ENCODE measurements at places on chromosomes 2 and 18. TPM values are rescaled to one million over a fixed set of nuclear protein-coding genes. Genes with fewer than 3 reads are reported as not detected.

DNA sequence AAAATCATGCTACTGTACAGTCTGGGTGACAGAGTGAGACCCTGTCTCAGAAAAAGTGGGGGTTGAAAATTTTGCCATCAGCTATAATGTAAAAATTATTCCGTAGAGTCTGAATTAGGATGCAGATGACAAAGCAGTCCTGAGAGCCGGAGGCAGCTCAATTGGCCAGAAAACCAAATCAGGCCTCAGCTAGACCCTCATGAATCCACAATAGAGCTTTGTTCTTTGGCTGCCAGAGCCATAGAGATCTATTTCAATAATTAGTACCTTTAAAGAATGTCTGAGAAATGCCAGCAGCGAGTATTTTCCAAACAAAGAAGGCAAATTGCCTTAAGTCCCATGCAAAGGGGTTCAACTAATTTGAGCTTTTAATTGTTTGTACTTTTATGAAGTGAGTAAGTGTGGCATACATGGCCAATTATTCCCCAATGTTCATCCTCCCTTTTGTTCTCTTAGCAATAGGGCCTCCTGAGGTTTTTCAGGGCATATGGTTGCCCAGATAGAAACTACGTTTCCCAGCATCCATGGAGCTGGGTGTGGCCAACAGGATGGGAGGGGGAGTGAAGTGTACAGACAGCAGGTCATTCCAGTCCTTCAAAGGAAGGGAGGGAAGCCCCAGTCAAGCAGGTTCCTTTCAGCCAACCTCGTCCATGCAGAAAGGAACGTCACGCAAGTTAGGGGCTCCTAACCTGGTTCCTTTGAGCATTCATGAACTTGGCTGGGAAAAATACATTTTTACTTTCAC, 211.3 kb upstream of the APCDD1 start:
- no peaks in the 10 kb centered on the region for H3K4me1 ChIP-seq
- no peak for DNase-seq
- no peak overlapping the region for H3K4me3 ChIP-seq
- no peak overlapping the region for H3K27ac ChIP-seq
- no peaks in the 10 kb centered on the region for H3K36me3 ChIP-seq

DNA sequence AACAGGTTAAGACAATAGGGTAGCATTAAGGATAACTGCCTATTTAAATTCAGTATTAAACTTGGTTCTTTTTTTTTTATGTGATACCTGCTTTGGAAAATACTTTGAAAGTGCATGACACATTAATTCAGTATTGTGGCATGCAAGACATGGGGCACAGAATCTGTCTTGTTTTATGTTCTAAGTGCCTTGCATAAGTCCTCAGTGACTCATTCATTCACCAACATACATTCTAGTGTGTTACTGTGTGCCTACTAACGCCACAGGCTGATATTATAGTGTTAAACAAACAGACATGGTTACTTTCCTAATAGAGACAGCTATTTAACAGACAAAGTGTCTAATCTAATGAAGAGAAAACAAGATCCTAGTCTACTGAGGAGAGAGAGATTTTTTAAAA, 91.7 kb downstream of the GCA start:
- DNase-seq, result no peak
- H3K4me3 ChIP-seq, result no peak overlapping the region
- H3K27me3 ChIP-seq, result peaks cover 2% of the 10 kb centered on the region
- H3K36me3 ChIP-seq, result no peaks in the 10 kb centered on the region
- H3K27ac ChIP-seq, result no peak overlapping the region

The SP5 gene
- not detected for total RNA-seq

GRCh38 chr18:22197668-22198067, 28.3 kb downstream of the GATA6 start:
- no peaks in the 10 kb centered on the region for H3K36me3 ChIP-seq
- no peak overlapping the region for H3K27ac ChIP-seq
- no peak for DNase-seq
- peaks cover 11% of the 10 kb centered on the region for H3K27me3 ChIP-seq
- no peak overlapping the region for H3K4me3 ChIP-seq

GRCh38 chr2:119741868-119742267, 17.9 kb upstream of the PTPN4 start:
- H3K4me3 ChIP-seq, result no peak overlapping the region
- H3K27ac ChIP-seq, result no peak overlapping the region
- peaks cover 4% of the 10 kb centered on the region for H3K4me1 ChIP-seq
- DNase-seq, result no peak
- H3K27me3 ChIP-seq, result peaks cover 13% of the 10 kb centered on the region
